ENCODE measurements at places on chromosomes 13 and 19. TPM values are rescaled to one million over a fixed set of nuclear protein-coding genes. Genes with fewer than 3 reads are reported as not detected.

DNA sequence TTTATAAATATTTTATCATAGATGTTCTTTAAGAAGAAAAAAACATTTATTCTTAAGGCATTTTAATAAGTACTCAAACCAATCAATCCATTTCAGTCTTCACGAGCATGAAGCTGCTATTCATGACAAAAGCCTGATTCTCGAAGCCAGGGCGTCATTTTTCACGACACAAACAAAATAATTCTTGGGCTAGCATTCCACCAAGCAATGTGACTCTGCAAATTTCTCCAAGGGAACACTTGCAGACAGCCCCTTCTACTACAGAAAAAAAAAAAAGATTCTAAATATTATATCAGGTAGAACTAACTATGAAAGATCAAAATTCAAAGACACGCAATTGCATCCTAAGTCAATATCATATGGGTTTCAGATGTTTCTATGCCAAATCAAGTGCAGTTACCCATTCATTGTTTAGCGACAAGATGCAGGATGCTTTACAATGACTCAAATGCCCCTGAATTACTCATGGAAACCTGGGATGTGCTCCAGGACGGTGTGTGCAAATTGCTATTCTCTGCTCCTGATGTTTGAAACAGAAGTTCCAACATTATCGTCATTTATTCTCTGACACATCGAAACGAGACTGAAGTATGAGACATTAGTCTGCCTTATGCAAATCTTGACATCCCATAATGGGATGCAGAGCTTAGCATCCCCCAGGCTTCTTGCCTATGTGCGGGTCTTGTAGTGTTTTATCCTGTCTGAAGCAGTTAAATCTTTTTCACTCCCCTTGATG lies 517.7 kb downstream of the MYO16 start:
- no peak for DNase-seq

DNA sequence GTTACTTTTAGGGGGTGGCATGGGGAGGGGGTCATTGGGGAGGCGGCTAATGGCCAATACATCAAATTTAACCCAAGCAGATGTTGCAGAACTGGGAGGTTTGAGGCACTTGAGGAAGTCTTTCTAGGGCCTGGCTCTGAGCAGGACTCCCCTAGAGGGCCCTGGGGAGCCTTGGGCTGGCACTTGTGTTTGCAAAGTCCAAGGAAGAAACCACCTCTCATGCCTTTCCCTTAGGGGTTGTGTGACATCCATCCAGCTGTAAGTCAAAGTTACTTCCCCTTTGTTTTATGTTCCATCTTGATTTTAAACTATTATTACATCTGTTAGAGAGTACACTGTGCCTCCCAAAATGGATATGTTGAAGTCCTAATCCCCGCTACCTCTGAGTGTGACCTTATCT lies 159.9 kb downstream of the KATNAL1 start:
- no peak for DNase-seq

HPN gene
- total RNA-seq: 28.1 TPM

DNA sequence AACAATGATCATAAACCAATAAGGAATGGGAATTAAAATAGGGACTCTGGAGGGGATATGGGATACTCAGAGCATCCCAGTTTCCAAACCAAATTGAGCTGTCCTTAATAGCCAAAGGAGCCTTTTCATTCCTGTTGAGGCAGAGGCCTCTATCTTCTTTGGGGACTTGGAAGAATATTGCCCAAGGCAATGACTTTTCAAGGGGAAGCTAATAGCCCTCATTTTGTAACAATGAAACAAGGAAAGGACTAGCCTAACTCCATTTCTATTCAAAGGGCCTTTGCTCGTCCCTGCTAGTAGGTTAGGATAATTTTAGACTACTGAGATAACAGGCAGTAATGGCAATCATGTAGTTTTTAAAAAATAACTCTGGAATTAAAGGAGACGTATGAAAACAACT lies 789.8 kb upstream of the SLITRK5 start:
- no peak for DNase-seq

GRCh38 chr19:54168174-54168917 lies 4.6 kb downstream of the TMC4 start:
- DNase-seq: peak; percentile 94

ACER1 gene
- total RNA-seq: not detected

NAPA gene
- total RNA-seq: 115 TPM

DNA sequence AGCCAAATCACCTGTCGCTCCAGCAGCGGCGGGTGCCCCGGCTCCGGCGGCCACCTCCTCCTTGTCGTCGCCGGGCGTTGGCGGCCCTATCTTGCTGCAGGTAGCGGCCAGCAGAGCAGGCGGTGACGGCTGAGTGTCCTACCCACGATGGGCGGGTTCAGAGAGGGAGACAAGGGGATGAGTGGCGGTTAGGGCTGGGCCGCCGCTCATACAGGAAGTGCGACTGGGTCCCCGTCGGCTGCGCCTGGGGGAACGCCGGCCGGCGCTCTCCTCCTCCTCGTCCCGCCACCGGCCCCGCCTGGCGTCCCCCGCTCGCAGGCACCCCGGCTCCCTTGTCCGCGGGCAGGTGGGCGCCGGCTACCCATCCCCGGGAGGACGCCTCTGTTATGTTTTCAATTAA lies 1692.0 kb downstream of the SLITRK5 start:
- DNase-seq: no peak

NLRP9 gene
- not detected for total RNA-seq

TEX26 gene
- 0.27 TPM for total RNA-seq

DNA sequence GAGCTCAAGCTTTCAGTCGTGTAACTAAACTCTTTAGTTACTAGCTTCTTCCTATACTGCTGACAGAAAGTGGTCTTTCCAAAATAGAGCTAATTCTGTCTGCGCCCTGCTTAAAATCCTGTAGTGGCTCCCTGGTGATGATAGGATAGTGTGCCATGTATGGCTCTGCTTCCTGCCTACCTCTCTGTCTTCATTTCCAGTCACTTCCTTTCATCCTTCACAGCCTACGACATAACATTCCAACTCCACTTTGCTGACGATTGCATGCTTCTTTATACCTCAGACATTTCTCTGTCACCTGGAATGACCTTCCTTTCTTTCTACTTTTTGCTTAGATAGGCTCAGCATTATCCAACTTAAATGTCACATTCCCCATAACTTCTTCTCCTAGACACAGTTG lies 190.8 kb downstream of the MAB21L1 start:
- no peak for DNase-seq

- no peak for DNase-seq
Measured at GRCh38 chr19:50461066-50461875, 15.0 kb upstream of the EMC10 start.

DNA sequence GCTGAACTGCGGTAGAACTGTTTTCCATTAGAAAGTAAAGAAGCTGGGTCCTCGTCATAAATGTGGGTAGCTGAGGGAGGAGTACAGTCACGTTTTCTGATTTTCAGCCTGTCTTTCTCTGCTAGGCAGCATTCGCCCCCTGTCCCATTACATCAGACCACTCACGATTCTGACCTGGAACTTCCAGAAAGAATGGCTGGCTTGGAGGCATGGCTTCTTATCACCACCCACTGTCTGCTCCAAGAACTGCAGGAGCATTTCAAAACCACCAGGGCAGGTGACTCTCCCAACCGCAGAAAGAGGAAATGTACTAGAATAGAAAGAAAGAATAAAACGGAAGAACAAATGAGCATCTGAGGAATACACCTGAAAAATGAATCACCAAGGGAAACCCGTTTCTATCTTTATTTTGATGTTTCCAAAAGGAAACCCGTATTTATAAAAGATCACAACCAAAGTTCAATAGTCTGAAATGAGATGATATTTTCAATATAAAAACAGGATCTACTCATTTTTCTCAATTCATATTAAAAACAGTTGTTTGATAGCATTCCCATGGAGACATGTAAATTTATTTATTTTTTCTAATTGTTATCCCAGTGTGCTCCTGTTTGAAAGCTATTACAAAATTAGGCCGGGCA lies 22.1 kb upstream of the POMP start:
- DNase-seq: peak; percentile 50

DNA sequence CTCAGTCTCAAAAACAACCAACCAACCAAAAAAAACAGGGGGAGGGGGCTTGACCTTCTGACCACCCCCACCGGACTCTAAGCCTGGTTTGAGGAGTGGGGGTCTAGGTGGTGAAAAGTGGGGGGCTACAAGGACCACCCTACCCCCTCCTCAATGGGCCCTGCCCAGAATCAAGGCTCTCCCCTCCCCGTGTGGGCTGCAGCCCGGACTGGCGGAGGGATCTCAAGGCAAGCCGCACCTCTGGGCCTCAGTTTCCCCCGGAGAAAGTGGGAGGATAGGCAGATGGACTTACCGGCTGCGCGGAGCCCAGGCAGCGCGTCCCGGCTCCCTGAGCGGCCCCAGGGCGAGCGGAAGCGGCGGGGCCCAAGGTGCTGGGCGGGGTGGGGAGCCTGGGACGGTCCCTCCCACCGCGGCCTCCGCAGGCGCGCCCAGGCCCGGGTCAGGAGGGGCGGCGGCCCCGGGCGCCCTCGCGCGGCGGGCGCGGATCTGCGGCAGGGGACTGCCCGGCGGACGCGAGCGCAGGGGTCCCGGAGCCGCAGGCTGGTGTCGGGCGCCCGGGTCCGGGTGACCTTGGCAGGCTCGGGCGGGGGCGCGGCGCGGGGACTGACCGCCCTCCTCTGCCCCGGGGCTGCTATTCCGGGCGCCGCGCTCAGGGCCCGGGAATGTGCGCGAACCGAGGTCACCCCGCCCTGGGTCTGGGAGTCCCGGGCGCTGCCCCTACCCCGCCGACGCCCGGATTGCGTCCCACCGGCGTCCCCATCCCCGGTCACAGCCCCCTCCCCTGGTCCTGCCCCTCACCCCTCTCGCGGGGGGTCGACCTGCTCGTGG lies at the start of gene ADAMTSL5:
ADAMTSL5 (minus strand) TSS at position 349 of the 828 bp plus-strand sequence. CDS start 2,076 bp downstream, outside the sequence.
- no peak for DNase-seq

TSSK6 gene
- 2.9 TPM for total RNA-seq

GRCh38 chr19:50562329-50562728 lies 5.9 kb downstream of the LRRC4B start:
- no peak for DNase-seq

DNA sequence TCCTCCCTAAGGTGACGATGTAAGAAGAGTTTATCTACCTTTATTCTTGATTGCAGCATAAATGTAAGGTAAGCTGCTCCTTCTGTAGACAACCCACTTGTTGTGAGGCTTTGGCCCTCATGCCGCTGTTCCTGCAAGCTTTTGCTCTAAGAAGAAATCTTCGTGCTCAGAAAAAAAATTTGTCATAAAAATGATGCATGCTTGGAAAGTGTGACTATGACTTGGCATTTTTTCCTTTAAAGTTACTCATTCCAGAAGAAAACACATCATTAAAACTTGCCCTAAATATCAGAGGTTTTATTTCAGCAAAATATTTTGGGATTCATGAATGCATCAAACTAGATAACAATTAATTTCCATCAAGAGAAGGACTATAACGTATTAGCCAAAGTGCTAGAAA lies 39.8 kb downstream of the KCTD12 start:
- DNase-seq: no peak

DNA sequence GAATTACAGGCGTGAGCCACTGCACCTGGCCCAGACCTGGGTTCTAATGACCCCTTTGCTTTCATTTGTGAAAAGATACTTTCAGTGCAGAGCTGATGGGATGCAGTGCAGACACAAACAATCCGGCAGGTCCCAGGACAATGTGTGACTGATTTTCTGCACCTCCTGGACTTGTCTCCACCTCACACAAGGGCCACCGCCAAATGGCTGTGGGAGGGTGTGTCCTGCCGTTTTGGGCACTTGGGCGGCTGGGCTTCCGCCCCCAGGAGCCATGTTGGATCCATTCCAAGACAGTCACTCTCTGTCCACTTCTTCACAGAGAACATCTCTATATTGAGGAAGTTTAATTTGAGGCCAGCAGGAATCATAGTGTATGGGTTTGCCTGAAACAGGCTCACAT lies 112.3 kb upstream of the ZNF507 start:
- DNase-seq: no peak

- no peak for DNase-seq
Measured at GRCh38 chr19:459724-460511, 915 bp downstream of the SHC2 start.

IGLON5 gene
- total RNA-seq: not detected

GRCh38 chr13:98976941-98977340 lies 923 bp downstream of the DOCK9 start:
- DNase-seq: no peak

ZNF135 gene
- total RNA-seq: 3.6 TPM

GRCh38 chr13:29156136-29156535 lies 336.0 kb downstream of the MTUS2 start:
- no peak for DNase-seq

FOXA3 gene
- total RNA-seq: 0.68 TPM

DNA sequence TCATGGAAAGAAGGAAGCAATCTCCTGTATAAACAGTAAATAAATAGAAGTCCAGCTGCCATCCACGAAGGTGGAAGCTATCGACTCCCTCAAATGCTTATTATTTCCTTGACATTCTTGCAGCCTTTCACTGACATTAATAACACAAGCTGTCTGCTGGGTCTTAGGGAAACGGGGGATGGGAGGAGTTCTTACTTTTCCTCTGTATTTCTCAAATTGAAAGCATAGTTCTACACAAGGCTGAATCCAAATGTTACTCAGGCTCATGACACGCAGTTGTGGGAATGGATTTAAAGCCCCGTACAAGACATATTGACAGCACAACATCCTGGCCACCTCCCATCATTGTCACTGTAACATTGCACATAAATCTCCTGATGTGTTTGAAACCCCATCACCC lies 4.0 kb downstream of the SERPINE3 start:
- no peak for DNase-seq

DNA sequence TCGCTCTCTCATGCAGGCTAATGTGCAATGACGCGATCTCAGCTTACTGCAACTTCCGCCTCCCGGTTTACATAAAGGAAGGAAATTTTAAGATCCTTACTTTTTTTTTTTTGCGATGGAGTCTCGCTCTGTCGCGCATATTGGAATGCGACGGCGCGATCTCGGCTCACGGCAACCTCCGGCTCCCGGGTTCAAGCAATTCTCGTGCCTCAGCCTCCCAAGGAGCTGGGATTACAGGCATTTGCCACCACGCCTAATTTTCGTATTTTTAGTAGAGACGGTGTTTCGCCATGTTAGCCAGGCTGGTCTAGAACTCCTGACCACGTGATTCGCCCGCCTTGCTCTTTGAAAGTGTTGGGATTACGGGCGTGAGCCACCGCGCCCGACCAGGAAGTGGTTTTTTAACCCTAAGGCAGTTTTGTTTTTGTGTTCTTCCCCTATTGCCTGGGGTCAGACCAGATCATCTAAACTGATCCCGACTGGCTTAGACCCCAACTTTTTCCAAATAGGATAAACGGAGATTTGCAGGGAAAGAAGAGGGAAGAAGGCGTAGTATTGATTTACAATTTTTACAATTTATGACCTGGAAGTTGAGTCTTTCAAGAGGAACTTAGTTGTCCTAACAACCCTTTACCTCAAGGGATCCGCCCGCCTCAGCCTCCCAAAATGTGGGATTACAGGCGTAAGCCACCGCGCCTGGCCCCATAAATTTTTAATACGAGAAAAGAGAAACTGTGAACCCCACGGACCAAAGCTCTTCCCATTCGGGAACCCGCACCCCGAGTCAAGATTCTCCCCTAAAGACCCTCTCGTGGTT lies 142.0 kb downstream of the ZNF737 start:
- DNase-seq: peak; percentile 81

AP2S1 gene
- total RNA-seq: 120 TPM

DNA sequence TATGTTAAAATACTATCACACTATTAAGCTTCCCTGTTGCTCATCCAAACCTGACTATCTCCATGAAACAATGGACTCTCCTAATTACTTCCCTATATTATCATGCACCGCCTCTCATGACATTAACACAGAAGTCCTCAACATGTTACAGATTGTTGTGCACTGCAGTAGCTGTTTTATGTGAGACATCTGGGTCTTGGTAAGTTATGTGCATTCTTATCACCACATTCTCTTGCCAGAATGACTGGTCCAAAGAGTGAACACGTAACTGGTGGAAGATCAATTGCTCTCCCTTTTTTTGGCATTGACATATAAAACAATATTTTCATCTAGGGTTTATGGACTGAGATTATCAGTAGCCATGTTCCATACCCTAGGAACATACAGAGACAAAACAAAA lies 59.4 kb downstream of the POSTN start:
- no peak for DNase-seq

ZNF345 gene
- 7.0 TPM for total RNA-seq
